ENCODE measurements at places on chromosomes 7 and 10.

DNA sequence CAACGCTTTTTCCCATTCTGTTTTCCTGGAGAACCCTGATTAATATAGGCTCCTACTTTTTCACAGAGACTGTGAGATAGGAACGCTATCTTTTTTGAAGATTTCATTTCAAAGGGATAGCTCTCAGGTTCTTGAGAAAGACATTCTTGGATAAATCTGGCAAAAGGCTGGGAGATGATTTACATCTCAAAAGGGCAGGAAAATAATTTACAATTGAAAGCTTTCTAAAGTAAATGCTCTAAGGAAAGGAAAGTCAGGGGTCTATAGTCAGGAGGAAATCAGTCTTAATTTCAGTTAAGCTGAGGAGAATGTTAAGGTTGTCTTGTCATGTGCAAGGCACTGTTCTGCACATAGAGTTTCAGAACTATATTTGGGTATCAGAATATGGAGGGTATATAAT, 278.8 kb downstream of the KIF20B start:
- no peak for DNase-seq

- no peak for DNase-seq
These were observed 74.1 kb upstream of the PRKG1 start for GRCh38 chr10:51000164-51000563.

GRCh38 chr10:96829029-96829773, 2.9 kb upstream of the LCOR start:
- no peak for DNase-seq

- no peak for DNase-seq
These were observed 62.1 kb downstream of the ZMIZ1 start for GRCh38 chr10:79130846-79131245.

DNA sequence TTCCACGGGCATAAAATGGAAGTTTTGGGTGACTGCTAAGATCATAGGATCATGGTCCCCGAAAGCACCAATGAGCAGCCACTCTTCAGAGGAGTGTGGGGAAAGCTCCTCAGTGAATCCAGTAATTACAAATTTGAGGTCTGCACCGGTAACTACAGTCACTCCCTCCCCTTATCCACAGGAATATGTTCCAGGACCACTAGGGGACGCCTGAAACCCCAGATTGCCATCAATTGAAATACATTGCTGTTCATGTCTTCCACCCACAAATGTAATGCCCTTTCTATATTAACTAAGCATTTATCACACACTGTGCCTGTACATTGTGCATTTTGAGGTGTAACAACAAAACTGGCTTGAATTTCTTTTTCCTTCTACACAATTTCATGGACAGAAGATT, 447.9 kb upstream of the PFKP start:
- peak; percentile 25 for DNase-seq

- no peak for DNase-seq
These were observed 269.8 kb upstream of the HGF start for GRCh38 chr7:82039621-82040020.

DNA sequence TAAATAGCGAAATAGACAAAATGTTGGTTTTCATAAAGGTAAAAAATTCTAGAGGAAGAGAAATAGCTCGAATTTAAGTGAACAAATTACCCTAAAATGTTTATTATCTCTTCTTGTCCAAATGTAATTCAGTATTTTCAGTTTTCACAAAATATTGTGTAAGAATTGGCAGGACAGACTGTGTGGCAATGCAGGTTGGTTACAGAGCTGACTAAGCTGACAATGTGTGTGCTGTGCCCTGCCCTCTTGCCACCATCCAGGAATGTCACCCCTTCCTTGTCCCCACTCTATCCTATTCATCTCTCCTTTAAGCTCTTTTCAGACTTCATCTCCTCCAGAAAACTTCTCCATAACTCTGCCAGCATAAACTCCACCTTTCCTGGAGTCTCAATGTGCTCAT, 46.1 kb downstream of the COL28A1 start:
- no peak for DNase-seq

- peak; percentile 41 for DNase-seq
These were observed 562 bp downstream of the TMEM243 start for GRCh38 chr7:87218796-87219544.

GRCh38 chr7:132030086-132030568, 473.7 kb upstream of the PODXL start:
- DNase-seq = no peak

GRCh38 chr10:117462816-117463544, 79.6 kb upstream of the EMX2 start:
- no peak for DNase-seq

GRCh38 chr10:13390604-13391522, 42.8 kb upstream of the SEPHS1 start:
- DNase-seq = no peak

GRCh38 chr10:11525503-11525902, 85.9 kb downstream of the USP6NL start:
- no peak for DNase-seq

DNA sequence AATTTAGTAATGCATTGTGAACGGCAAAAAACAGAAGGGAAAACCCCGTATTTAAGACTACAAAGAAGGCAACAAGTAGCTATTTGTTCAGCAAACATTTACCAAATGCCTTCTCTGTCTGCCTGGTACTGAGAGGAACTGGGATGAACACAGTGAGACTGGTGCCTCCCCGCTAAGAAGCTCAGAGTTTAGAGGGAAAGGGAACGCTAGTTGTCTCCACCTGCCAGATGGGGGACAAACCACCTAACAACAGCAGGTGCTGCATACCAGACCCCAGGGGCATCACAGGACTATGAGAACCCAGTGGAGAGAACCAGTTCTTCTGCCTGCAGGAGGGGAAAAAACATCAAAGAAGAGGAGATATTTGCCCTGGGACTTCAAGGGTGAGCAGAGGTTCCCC, 147.1 kb downstream of the SLC25A13 start:
- DNase-seq = no peak

DNA sequence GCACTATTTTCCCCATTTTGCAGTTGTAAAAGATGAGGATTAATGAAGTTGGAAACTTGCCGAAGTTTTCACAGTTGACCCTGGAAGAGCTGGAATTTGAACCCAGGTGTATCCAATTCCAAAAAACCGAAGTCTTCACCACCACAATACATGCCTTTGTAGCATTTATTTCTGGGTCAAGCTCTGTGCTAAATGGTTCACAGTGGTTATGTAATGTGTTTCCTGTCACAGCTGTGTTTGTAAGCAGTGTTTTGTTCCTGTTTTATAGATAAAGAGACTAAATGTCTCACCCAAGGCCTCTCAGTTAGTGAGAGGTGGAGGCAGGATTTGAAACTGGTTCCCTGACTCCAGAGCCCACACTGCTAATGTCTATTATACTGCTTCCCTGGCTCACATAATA, 17.6 kb downstream of the SFTPA2 start:
- DNase-seq = no peak

GRCh38 chr7:155193716-155194115, 104.0 kb upstream of the INSIG1 start:
- no peak for DNase-seq

DNA sequence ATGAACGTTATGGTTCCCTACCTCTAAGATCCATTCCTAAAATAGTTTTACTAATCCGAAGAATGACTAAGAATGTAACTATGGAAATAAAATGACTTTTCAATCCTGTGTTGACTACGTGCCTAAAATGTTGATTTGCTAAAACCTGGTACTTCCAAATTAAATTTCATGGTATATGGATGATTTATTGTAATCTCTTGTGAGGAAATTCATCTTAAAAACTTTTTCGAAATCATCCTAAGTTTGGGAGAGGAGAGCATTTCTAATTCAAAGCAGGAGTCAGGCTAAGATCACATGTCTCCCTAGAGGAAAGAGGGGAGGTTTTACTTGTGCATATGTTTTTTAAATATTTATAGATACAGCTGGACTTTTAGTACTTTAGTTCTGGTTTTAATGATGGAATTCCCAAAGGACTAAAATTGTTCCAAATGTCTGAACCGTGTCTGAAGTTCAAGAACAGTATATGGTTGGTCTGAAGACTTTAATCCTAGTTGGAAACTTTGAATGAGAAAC, 483.9 kb downstream of the AUTS2 start:
- no peak for DNase-seq

- no peak for DNase-seq
These were observed 836 bp downstream of the DPYSL4 start for GRCh38 chr10:132187430-132188138.

DNA sequence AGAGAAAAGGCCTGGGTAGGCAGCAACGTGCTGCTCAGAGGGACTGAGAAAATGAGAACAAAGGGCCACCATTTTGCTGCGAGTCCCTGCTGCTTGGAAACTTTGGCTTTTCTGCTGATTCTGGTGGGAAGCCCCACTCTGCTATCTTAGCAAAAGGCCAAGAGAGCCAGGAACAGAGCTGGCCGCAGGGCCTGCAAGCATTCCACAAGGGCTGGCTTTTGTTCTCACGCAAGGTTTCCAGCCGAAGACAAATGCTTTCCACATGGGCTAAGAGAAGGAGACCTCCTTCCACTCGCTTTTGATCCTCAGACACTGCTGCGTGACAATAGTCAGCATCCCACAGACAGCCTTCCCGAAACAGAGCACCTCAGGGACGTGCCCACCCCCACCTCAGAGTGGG, 163.1 kb downstream of the ARHGAP12 start:
- DNase-seq = no peak

DNA sequence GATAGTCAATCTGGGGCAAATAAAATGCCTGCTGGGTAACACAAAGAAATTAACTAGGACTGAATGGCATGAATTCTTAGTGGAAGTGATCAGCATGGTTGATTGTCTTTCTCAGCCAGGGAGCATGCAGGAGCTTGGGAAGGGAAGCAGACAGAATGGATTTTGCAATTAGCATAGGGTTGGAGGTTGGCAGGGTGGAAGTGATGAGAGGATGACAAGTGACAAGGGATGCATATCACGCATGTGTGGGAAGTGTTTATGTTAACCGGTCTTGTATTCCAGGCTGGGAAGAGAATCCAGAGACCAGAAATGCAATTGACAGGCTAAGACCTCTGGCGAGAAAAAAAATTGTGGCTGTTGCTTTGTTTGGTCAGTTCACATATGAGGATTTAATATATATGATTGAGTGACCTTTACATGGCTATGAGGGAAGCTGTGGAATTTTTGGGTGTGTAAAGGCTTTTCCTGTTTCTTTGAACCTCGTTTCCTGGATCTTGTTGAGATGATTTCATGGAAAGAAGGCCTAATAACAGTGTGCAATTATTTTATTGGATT, 8.3 kb downstream of the MDFIC start:
- DNase-seq = no peak

All from T-helper 2 cell (primary cell).